ENCODE measurements at places on chromosomes 5 and 9.

DNA sequence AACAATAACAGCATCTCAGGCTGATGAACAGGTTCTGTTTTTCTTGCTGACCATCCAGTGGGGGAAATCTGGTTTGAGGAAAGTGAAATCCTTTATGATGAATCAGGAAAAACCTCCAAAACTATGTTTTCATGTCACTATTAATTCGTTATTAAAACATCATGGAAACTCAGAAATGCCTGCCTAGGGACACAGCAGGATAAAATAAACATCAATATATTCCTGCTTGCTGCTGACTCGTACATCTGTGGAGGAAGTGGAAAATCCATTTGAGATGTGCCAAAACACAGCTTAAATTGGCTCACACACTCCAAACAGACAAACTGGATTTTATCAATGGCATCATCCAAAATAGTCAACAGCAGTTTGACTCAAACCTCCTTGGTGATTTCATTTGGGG lies 53.0 kb downstream of the TEK start:
- no peak for DNase-seq

- no peak for DNase-seq
Measured at GRCh38 chr9:2872250-2872930, 28.5 kb upstream of the PUM3 start.

GRCh38 chr5:32254881-32255539 lies 57.7 kb downstream of the MTMR12 start:
- no peak for DNase-seq

DNA sequence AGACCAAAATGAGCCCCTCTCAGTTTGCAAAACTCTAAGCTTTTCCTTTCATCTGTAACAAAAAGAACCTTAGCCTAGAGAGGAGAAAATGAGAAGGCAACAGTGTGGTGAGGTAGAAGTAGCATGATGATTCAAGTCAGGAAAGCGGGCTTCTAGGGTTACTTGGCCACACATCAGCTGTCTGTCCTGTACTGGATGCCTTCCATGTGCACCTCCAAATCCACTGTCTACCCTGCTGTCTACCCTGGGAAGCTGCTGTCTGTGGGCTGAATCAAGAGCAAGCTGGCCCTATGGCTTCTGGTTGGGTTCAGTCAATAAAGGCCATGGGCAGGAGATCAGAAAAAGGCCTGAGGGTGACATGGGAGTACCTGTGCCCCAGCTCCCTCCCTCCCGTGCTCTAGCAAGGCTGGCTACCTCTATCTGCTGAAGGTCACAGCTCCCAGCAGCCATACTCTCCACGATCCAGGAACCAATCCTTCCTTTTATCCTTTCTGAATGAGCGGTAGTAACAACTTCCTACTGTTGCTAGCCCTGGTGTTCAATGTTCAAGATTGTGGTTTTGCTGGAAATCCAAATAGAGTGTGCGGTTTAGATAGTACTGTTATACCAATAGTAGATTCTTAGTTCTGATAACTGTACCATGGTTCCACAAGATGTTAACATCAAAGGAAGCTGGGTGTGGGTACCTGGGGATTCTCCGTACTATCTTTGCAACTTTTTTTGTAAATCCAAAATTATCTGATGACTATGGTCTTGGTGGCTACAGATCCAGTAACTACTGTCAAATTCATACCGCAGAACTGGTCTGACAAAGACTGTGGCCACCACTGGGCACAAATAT lies 191.0 kb downstream of the ESM1 start:
- DNase-seq = no peak

- no peak for DNase-seq
Measured at GRCh38 chr5:123359454-123360200, 63.6 kb downstream of the CEP120 start.

- no peak for DNase-seq
Measured at GRCh38 chr5:148397968-148398595, 14.3 kb downstream of the FBXO38 start.

Measured in CD4-positive, alpha-beta T cell treated with Interferon gamma for 1 hour (primary cell).